ELF-1 (cell line): ENCODE measurements at places on chromosomes 6 and 20.

GRCh38 chr6:153038378-153039057, 36.0 kb upstream of the MTRF1L start:
- DNase-seq: no peak

GRCh38 chr6:45398075-45398813, 20.5 kb upstream of the SUPT3H start:
- DNase-seq: no peak

DNA sequence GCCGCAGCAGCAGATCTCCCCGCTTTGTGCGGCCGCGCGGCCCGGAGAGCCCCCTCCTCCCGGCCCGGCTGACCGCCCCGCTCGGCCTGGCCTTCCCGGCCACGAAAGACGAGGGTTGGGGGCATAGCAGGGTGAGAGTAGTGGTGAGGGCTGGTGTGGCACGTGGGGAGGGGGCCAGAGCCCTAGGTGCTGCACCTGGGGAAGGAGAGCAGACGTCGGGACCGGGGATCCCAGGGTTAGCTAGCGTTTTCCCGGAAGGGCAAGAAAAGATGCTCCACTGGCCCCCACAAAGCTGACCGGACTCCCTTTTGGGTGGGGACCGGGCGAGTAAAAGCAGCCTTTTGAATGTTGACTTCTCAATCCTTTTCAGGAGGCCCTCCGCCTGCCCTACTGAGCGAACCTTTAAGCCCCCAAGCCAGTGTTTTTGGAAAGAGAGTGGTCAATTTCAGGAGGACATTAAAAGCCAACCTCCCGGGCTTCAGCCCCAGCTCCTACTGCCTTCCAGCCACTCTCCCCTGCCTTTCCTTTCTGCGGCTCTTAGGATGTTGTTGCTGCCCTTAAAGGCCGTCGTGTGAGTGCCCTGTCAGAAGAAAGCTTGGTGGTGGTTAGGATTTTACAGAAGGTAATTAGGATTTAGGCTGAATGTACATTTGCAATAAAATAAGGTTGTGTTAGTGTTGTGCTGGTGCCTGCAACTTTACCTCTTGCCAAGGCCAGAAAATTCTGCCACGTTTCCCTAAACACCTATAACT, 648 bp upstream of the BACH2 start:
- peak; percentile 59 for DNase-seq

DNA sequence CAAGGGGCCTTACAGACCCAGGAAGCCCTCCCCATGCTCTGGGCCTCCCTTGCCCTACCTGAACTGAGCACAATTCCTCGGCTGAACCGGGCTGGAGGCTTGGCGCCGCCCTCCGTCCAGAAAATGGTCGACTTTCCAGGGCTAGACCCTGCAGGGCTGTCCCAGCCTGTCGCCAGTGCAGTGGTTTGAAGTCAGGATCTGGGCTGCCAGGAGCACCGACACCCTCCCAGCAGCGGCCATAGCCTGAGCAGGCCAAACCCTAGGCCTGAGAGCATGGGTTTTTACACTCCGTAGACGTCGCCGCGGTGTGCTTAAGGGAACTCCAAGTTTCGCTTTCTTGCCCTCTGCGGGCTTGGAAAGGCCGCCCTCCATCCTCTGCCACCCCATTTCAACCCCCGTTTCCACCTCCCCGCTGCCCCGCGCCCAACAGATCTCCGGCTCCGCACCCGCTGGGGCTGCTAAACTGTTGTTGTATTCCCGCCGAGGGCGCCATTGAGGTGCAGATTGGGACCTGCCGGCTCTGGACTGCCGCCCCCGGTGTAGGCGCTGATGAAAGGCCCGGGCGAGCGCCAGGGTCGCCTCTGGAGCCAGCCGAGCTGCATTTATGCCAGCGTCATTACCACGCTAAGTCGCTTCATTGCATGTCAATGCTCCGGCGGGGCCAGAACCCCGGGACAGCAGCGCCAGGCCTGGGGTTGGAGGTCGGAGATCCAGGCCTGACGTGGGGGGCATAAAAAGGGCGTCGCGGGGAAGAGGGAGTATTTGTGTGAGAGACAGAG, 2.2 kb upstream of the TFAP2A start:
- peak; percentile 81 for DNase-seq

DNA sequence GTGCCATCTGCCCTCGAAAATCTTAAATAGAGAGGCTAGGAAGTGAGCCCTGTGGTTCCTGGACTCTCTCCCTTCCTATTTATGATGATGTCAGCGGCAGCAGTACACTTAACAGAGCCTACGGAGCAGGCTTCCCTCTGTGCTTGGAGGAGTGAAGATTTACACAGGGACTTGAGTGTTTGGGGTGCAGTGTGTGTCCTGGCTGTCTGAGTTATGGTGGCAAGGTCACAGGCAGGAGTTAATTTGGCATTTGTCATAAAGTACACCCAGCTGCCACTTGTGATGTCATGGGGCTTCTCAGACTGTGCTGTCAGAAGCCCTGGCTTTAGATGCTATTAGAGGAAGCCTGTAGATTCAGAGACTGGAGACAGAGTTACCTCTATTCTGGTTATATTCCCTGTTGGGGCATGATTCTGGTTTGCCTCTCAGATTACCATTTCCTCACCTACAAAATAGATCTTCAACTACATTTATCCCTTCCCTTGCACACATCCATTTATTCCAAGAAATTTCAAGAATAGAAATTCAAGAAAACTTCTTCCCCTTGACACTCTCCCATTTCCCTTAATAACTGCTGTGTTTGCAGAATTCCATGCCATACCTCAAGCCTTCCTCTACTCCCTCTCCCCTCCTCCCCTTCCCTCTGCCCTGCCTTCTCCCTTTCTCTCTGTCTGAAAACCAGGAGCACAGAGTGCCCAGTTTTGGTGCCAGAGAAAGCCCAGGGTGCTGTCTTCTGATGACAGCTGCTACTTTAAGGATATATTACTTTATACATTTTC, 72.1 kb downstream of the SLC24A3 start:
- no peak for DNase-seq

- no peak for DNase-seq
Observed at GRCh38 chr6:147724454-147724853, 216.0 kb downstream of the SAMD5 start.

DNA sequence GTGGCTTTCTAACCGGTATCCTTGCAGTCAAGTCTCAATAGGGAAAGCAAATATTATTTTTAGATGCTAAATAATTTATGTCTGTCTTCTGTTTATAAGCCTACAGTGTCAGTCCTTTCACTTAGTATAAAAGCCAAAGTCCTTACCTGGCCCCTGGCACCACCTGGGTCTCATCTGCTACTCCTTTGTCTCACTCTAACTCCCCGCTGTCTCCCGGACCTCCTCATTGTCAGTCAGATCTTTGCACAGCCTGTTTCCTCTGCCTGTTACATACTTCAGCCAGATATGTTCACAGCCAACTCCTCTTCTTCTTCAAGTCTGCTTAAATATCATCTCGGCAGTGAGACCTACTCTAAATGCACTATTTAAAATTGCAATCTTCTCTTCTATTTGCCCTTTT, 84.2 kb downstream of the THEMIS start:
- DNase-seq: no peak

- DNase-seq: peak; percentile 50
Observed at GRCh38 chr6:154537511-154538325, 27.2 kb upstream of the CNKSR3 start.

- no peak for DNase-seq
Observed at GRCh38 chr20:16759181-16759563, 11.0 kb downstream of the OTOR start.

DNA sequence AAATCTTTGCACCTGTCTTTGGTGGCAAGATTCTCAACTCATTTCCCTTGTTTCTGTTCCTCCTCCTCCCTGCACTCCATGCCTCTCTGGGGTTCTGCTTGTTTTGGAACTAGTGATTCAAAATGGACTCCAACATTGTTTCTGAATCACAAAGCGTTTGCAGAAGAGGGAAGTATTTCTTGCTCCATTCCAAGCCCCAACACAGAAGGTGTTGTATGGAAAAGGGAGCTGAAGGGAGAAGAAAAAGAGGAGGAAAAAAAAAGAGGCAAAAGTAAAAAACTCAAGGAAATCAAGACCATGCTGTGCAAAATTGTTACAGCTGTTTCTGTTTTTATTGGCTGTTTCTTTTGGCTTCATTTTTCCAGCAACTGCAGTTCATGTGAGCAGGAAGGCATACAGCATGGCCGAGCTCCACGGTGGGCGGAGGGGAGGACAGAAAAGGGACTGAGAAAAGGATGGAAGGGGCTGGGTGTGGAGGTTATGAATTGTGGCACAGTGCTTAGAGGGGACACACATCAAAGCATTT, 66.9 kb upstream of the PRL start:
- no peak for DNase-seq

DNA sequence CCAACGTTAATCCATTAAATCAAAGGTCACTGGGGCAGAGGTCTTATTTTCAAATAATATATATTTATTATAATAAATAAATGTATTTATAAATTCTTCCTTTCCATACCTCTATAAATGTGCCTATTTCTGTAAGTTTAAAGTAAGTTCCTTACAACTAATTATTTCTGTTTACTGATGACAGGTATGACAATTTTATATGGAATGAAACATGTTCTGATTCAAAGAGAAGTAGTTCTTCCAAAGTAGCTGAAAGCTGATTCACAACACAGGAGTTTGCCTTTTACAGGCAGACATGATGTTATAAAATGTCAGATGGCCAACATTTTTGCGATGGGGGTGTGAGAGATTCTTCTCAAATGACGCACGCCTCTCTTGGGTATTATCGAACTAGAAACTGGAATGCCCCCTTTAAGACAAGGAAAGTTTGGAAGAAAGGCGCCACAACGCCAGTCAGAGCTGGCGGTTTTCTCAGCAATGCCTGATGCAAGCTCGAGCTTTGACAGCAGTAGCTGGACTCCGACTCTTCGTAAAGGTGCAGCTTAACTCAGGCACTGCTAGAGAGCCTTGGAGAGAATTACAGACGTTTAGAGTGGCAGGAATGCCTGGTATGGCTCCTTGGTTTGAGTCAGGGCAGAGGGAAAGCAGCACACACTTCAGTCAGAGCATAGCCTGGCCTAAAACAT, 92.1 kb downstream of the FOXC1 start:
- peak; percentile 36 for DNase-seq

- no peak for DNase-seq
Observed at GRCh38 chr6:166207284-166207561, 39.6 kb upstream of the TBXT start.

DNA sequence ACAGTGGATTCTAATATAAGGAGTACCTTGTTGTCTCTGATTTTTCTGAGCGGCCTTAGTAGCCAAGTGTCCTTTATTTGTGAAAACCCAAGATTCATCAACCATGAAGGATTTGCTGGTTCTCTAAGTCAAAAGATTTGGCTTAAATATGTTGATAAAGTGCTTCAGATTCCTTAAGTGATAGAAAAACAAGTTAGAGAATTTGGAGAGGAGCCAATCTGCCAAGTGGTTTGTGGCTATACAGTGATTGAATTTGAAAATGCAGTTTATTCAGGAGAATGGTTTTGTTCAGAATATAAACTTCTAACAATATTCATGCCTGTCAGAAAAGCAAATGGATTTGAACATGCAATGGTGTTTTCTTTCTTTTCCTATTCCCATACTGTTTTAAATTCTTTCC, 54.8 kb downstream of the CAP2 start:
- no peak for DNase-seq

DNA sequence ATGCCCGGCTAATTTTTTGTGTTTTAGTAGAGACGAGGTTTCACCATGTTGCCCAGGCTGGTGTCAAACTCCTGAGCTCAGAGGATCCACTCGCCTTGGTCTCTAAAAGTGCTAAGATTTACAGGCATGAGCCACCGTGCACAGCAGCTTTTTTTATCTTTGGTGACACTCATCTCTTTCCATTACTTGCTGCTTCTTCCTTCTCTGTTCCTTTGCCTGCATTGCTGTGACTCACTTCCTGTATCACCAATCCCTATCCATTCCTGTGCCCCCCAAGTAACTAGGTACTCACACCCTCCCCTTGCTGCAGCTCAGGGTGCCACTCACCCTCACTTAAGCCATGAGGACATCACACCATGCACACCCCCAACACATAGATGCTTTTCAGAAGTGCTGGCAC, 24.6 kb downstream of the KHDC1L start:
- no peak for DNase-seq

GRCh38 chr6:47298475-47298874, 11.2 kb downstream of the TNFRSF21 start:
- no peak for DNase-seq

- DNase-seq: no peak
Observed at GRCh38 chr6:30747902-30748769, 3.8 kb upstream of the IER3 start.

DNA sequence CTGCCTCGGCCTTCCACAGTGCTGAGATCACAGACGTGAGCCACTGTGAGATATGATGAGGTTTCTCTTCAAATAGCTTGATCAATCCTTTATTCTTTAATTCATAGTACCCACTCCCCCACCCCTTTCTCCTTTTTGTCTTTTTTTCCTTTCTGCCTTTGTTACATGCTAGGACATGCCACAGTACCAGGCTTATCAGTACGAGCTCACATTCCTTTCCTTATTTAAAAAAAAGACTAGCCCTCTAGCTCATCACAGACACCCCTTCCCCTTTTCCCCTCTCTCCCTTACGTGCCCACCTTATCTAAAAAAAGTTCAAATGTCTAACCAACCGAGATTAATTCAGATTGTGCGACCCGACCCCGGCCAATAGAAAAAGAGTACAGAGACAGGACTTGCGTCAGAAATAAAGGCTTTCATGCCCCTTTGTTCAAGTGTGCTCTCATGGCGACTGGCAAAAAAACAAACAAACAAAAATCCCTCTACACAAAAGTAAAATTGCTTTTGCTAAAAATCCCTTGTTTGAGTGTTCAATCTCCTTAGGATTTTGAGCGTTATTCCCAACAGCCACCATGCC, 49.2 kb downstream of the MRAP2 start:
- DNase-seq: peak; percentile 37
